ENCODE measurements at places on chromosomes 11 and 22.

DNA sequence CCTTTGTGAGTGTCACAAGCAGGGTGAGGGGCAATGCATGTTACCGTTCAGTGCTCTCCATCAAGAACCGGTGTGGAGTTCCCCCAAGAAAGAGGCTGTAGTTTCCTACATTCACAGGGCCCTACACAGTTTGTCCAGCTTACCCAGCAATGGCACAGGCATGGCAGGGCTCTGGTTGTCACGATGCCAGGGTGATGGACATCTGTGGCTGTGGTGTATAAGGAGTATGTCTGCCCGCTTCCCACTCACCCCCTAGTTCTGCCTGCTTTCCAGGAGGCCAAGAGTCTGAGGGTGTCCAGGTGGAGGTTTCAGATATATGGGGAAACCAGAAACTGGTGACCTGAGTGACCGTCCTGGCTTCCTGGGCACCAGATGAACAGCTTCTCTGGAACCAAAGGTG is 116.1 kb downstream of the PKNOX2 start:
- DNase-seq, result no peak

DNA sequence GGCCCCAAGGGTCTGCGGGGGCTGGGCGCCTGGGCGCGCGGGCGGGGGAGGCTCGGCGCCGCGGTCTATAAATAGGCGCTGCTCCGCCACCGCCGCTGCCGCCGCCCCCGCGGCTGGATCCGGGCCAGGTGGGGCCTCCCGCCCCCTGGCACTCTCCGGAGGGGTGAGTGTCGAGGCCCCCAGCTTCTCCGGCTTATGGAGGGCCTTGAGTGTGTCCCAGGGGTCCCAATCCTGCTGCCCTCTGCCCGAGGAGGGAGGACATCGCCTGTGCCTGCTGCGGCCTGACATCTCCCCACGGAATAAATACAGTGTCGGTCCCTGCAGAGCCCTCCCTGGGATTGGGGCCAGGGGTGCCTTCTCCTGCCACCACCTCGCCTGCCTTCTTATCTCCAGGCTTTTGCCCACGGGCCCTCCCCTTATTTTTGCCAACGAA is 4.3 kb upstream of the GP1BB start:
- DNase-seq, result no peak

DNA sequence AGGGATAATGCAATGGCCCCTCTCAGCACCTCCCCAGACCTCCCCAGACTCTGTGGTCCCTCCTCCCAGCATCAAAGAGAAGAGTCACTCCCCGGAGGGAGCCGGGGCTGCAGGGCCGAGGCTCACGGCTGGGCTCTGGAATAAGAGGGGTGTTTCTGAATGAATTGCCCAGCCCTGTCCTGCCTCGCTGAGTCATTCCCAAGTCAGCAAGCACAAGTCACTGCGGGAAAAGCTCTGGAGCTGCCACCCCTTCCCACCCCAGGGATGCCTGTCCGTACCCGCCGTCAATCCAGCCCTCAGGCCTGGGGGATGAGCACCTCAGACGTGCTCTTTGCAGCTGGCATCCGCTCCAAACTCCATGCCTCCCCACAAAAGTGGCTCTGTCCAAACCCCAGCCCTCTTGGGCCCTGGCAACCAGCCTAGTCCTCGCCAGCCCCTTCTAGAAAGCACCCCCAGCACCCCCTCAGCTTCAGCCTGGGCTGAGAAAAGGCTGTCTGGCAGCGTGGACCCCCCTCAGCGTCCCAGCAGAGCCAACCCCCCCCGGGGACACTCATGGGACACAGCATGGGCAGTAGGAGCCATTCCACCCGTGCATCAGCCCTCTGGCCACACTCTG is 22.7 kb downstream of the CELSR1 start:
- no peak for DNase-seq

DNA sequence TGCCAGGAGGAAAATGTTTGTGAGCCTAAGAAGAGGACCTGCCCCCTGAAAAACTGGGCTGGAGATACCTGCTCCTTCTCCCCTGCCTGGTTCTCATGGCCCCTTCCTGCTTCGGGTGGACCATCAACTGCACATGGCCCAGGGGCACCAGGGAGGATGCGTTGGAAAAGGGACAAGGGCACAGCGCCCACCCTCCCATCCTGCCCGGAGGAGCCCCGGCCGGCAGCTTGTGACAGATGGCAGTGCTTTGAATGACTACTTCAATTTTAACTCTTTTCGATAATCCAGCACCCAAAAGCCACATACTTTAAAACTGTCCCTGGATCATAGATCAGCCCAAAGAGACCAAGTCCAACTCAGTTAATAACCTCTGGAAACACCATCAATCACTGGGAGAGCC is 135.8 kb upstream of the NECTIN1 start:
- no peak for DNase-seq

Data from CD8-positive, alpha-beta T cell (primary cell).